ENCODE measurements at places on chromosomes 13 and 19. TPM values are rescaled to one million over a fixed set of nuclear protein-coding genes. Genes with fewer than 3 reads are reported as not detected.

GRCh38 chr19:43329989-43330388, 23.5 kb upstream of the CD177 start:
- H3K27me3 ChIP-seq = no peaks in the 10 kb centered on the region
- no peak for DNase-seq
- no peak overlapping the region for H3K4me3 ChIP-seq
- H3K4me1 ChIP-seq = no peaks in the 10 kb centered on the region
- no peaks in the 10 kb centered on the region for H3K36me3 ChIP-seq

DNA sequence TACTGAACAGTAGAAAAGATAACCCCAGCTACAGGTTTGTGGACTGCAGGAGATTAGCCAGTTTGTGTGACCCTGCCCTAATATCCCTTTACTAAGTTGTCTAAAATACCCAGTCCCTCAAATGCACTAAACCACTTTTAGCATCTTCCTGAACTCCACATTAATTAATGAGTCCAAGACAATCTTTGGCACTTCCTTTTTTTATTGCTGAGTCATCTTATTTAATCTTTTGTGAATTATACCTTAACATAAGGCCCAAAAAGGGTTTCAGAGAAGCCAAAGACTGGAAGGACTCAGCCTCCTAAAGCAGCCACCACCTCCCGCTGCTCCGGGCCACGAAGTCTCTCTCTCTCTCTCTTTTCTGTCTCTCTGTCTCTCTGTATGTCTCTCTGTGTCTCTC, 48.8 kb upstream of the PDCD5 start:
- no peaks in the 10 kb centered on the region for H3K4me1 ChIP-seq
- H3K4me3 ChIP-seq = no peak overlapping the region
- no peak overlapping the region for H3K27ac ChIP-seq

- no peak for DNase-seq
- no peak overlapping the region for H3K27ac ChIP-seq
- H3K27me3 ChIP-seq = peaks cover 3% of the 10 kb centered on the region
- H3K36me3 ChIP-seq = no peaks in the 10 kb centered on the region
- H3K4me3 ChIP-seq = no peak overlapping the region
- no peaks in the 10 kb centered on the region for H3K4me1 ChIP-seq
These were observed 383.4 kb downstream of the LMO7 start for GRCh38 chr13:76019421-76020044.

The RNF225 gene
- 0.70 TPM for total RNA-seq

- H3K36me3 ChIP-seq = no peaks in the 10 kb centered on the region
- no peaks in the 10 kb centered on the region for H3K4me1 ChIP-seq
- DNase-seq = no peak
These were observed 216.4 kb downstream of the POSTN start for GRCh38 chr13:37382146-37382545.

GRCh38 chr13:28817204-28817603, 2.9 kb upstream of the MTUS2 start:
- DNase-seq = no peak
- peaks cover 3% of the 10 kb centered on the region for H3K4me1 ChIP-seq
- no peak overlapping the region for H3K4me3 ChIP-seq
- H3K27me3 ChIP-seq = peaks cover 38% of the 10 kb centered on the region

The VSTM2B gene
- total RNA-seq = not detected

GRCh38 chr13:65330287-65330686, 1899.8 kb downstream of the PCDH9 start:
- DNase-seq = no peak
- no peaks in the 10 kb centered on the region for H3K36me3 ChIP-seq
- H3K4me3 ChIP-seq = no peak overlapping the region
- no peaks in the 10 kb centered on the region for H3K4me1 ChIP-seq
- H3K27me3 ChIP-seq = no peaks in the 10 kb centered on the region

- no peak for DNase-seq
- peaks cover 7% of the 10 kb centered on the region for H3K4me1 ChIP-seq
- H3K36me3 ChIP-seq = no peaks in the 10 kb centered on the region
- no peak overlapping the region for H3K4me3 ChIP-seq
- H3K27me3 ChIP-seq = peaks cover 2% of the 10 kb centered on the region
- H3K27ac ChIP-seq = no peak overlapping the region
These were observed 17.7 kb downstream of the RFX2 start for GRCh38 chr19:6092329-6093286.

- H3K27ac ChIP-seq = no peak overlapping the region
- H3K4me1 ChIP-seq = no peaks in the 10 kb centered on the region
- H3K36me3 ChIP-seq = peaks cover 13% of the 10 kb centered on the region
- H3K27me3 ChIP-seq = peaks cover 72% of the 10 kb centered on the region
- DNase-seq = no peak
These were observed 335 bp upstream of the SOX1 start for GRCh38 chr13:112066624-112067004.

- no peak for DNase-seq
- no peaks in the 10 kb centered on the region for H3K36me3 ChIP-seq
- peaks cover 4% of the 10 kb centered on the region for H3K4me1 ChIP-seq
- H3K27ac ChIP-seq = no peak overlapping the region
- no peak overlapping the region for H3K4me3 ChIP-seq
These were observed 6.2 kb upstream of the ZNF497 start for GRCh38 chr19:58368561-58369360.

DNA sequence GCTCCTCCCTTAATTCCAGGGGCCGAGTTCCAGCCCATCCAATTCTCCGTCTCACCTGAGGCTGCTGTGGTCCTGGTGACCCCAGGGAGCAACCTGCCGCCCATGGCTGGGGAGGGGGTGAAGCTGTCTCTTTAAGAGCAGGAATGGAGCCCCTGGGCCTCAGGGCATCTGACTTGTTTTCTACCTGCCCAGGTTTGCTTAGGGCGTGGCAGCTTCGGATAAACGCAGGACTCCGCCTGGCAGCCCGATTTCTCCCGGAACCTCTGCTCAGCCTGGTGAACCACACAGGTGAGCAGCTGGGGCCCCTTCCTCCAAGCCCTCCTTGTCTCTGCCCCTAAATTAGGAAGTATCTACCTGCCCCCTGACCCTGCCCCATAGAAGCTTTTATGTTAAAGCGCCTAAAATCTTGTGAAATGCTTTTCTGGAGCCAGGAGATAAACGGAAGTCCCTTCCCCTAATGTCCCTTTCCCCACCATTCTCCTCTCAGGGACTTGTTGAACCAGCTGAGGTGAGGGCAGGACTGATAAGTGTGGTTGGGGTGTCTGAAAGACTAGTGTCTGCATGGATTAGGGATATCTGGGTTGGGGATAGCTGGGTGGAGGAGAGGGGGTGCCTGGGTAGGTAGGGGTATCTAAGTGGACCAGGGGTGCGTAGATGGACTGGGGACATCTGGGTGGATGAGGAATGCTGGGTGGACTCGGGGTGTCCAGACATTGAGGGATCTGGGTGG, 614 bp downstream of the FXYD3 start:
- DNase-seq = no peak
- no peak overlapping the region for H3K4me3 ChIP-seq
- peaks cover 3% of the 10 kb centered on the region for H3K4me1 ChIP-seq
- H3K27me3 ChIP-seq = no peaks in the 10 kb centered on the region
- H3K36me3 ChIP-seq = no peaks in the 10 kb centered on the region

- no peaks in the 10 kb centered on the region for H3K27me3 ChIP-seq
- DNase-seq = no peak
- H3K4me1 ChIP-seq = peaks cover 4% of the 10 kb centered on the region
- H3K27ac ChIP-seq = no peak overlapping the region
- no peak overlapping the region for H3K4me3 ChIP-seq
These were observed 99.8 kb downstream of the CRYL1 start for GRCh38 chr13:20425819-20426219.

- no peak overlapping the region for H3K4me3 ChIP-seq
- H3K27me3 ChIP-seq = peaks cover 26% of the 10 kb centered on the region
- no peaks in the 10 kb centered on the region for H3K36me3 ChIP-seq
- no peak for DNase-seq
These were observed 71.4 kb upstream of the MCF2L start for GRCh38 chr13:112897603-112897955.

The PNMA8C gene
- total RNA-seq = not detected

DNA sequence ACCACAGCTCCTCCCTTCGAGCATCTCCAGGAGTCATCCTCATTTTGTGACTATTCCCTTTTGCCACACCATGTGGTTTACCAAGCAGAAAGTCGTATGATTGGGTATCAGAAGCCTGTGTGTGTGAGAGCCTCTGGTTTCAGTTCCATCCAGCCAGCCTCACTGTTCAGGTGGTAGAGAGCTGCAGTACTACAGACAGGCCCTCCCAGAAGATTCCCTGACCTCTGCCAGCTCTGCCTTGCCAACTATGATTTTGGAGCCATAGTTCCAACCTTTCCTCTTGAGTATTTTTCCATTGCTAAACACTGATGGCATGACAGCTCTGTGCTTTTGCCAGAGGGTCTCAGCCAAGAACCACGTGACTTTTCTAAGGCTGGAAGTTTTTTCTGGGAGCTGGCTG, 82.5 kb downstream of the DHRS12 start:
- H3K27ac ChIP-seq = no peak overlapping the region
- no peak for DNase-seq
- peaks cover 2% of the 10 kb centered on the region for H3K36me3 ChIP-seq
- H3K27me3 ChIP-seq = no peaks in the 10 kb centered on the region
- H3K4me1 ChIP-seq = no peaks in the 10 kb centered on the region

GRCh38 chr13:102582256-102582655, 14.5 kb upstream of the TPP2 start:
- H3K27ac ChIP-seq = no peak overlapping the region
- DNase-seq = peak; percentile 54
- peaks cover 11% of the 10 kb centered on the region for H3K4me1 ChIP-seq

DNA sequence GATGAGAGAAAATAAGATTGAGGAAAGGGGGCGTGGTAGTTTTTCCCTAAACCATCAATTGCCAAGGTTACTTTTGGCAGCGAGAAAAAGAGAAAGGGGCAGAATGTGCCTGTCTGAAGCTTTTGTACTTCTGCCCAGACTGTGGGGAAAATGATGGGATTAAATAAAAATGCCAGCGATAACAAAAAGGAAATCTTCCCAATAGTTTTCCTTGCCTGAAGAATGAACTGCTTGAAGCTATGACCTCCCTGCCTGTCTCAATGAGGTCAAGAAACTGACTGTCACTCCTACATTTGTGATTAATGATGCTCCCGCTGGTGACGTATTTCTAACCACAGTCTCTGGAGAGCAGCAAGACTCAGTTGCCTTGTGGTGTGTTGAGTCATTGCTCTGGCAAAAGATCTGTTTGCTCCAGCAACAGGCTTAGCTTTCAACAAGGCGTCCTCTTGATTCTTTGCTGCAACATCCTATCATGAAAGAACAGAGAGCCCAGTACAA, 1051.5 kb downstream of the DIAPH3 start:
- H3K4me1 ChIP-seq = no peaks in the 10 kb centered on the region
- H3K27me3 ChIP-seq = no peaks in the 10 kb centered on the region
- H3K27ac ChIP-seq = no peak overlapping the region
- no peak for DNase-seq
- H3K36me3 ChIP-seq = no peaks in the 10 kb centered on the region

DNA sequence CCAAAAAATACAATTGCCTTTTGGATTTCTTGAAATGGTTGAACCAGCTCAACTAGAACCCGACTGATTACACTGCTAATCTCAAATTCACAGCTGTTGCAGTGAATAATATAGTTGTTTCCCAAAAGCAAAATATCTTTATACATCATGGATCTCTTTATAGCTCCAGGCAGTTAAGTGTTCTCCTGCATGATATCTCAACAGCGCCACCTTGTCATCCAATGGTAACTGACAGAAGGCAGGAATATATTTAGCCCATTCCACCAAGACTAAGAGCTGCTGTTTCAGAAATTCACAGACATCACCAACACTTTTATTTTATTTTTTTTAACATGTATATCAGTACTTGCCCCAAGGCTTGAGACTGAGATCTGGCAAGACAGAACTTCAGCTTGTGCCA, 1141.0 kb upstream of the PRR20A start:
- no peak for DNase-seq
- no peaks in the 10 kb centered on the region for H3K4me1 ChIP-seq
- no peak overlapping the region for H3K27ac ChIP-seq
- H3K27me3 ChIP-seq = no peaks in the 10 kb centered on the region
- no peaks in the 10 kb centered on the region for H3K36me3 ChIP-seq

The CYP4F3 gene
- not detected for total RNA-seq

GRCh38 chr13:107209824-107210722, 642.1 kb upstream of the ARGLU1 start:
- no peaks in the 10 kb centered on the region for H3K27me3 ChIP-seq
- no peak for DNase-seq
- no peaks in the 10 kb centered on the region for H3K36me3 ChIP-seq
- H3K27ac ChIP-seq = no peak overlapping the region
- H3K4me3 ChIP-seq = no peak overlapping the region
- H3K4me1 ChIP-seq = no peaks in the 10 kb centered on the region

The IL12RB1 gene
- total RNA-seq = 69.9 TPM

DNA sequence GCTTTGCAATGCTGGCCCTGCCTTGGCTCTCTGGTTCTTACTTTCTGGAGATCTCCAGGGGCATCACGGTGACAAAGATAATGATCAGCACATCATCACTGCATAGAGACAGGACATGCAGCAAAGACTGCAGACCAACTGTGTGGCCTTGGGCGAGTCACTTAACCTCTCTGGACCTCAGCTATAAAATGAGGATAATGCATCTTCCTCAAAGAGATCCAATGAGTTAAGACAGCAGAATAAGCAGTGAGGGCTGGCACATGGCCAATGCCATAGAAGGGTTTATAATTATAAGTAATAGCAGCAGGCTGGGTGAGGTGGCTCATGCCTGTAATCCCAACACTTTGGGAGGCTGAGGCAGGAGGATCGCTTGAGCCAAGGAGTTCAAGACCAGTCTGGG, 2.4 kb downstream of the MAG start:
- no peaks in the 10 kb centered on the region for H3K27me3 ChIP-seq
- H3K36me3 ChIP-seq = no peaks in the 10 kb centered on the region
- no peak overlapping the region for H3K4me3 ChIP-seq
- H3K4me1 ChIP-seq = peaks cover 8% of the 10 kb centered on the region

- no peaks in the 10 kb centered on the region for H3K27me3 ChIP-seq
- DNase-seq = no peak
- peaks cover 45% of the 10 kb centered on the region for H3K36me3 ChIP-seq
- H3K4me3 ChIP-seq = no peak overlapping the region
These were observed 11.5 kb downstream of the MPHOSPH8 start for GRCh38 chr13:19645000-19645399.

The TICAM1 gene
- 19.5 TPM for total RNA-seq

DNA sequence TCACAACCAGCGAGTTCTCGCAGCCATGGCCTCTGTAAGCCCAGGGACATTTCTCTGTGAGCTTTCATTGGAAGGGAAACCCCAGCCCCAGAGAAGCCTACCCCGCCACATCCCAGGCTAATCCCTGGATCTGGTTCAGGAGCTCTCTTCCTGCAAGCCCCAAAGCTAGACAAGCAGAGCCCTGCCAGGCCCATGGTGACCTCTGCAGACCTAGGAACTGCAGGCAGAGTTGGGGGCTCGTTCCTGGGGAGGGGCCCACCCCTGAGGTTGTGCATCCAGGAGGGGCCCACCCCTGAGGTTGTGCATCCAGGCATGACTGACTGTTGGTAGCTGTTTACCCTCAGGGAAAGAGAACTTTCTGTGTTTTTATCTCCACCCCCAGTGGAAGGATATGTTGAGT, 21.7 kb downstream of the KCTD15 start:
- DNase-seq = no peak
- no peak overlapping the region for H3K4me3 ChIP-seq
- no peaks in the 10 kb centered on the region for H3K36me3 ChIP-seq

Data from activated CD8-positive, alpha-beta memory T cell treated with anti-CD3 and anti-CD28 coated beads, Interleukin-2, amount 10 ng/mL, durations not matched to agents 7 days and 5 days (primary cell).